Prostate gland (tissue), 2 donors: ENCODE measurements at places on chromosomes 4 and X.

- H3K36me3 ChIP-seq = no peaks in the 10 kb centered on the region
- H3K27me3 ChIP-seq = no peaks in the 10 kb centered on the region
- no peaks in the 10 kb centered on the region for H3K4me1 ChIP-seq
- H3K4me3 ChIP-seq = no peak overlapping the region
- H3K27ac ChIP-seq = no peak overlapping the region
Observed at GRCh38 chr4:105387466-105387865, 86.4 kb downstream of the PPA2 start.

- no peak overlapping the region for H3K4me3 ChIP-seq
- no peaks in the 10 kb centered on the region for H3K27me3 ChIP-seq
- no peaks in the 10 kb centered on the region for H3K4me1 ChIP-seq
- no peak overlapping the region for H3K27ac ChIP-seq
- no peak for DNase-seq
- no peaks in the 10 kb centered on the region for H3K36me3 ChIP-seq
Observed at GRCh38 chr4:25060241-25060962, 29.7 kb upstream of the LGI2 start.

DNA sequence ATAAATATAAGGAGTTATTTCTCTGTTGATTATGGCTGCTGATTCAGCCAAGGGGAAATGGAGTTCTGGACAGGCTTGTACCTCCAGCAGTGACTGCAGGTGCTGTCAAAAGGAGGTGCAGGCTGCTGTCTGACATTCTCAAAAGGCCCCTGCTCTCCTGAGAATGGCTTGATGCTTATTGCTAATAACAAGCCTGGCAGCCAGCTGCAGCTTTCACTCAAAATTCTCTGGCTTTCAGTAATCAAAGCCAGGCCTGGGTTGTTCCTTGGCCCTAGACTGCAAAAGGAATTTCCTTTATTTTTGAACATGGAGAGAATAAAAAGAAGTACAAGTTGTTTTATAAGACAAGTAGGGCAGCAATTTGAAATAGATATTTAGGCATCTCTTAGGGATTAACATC, 575.9 kb downstream of the MID1IP1 start:
- H3K4me3 ChIP-seq = no peak overlapping the region
- H3K27me3 ChIP-seq = no peaks in the 10 kb centered on the region
- no peaks in the 10 kb centered on the region for H3K4me1 ChIP-seq
- DNase-seq = no peak
- H3K36me3 ChIP-seq = no peaks in the 10 kb centered on the region
- no peak overlapping the region for H3K27ac ChIP-seq

DNA sequence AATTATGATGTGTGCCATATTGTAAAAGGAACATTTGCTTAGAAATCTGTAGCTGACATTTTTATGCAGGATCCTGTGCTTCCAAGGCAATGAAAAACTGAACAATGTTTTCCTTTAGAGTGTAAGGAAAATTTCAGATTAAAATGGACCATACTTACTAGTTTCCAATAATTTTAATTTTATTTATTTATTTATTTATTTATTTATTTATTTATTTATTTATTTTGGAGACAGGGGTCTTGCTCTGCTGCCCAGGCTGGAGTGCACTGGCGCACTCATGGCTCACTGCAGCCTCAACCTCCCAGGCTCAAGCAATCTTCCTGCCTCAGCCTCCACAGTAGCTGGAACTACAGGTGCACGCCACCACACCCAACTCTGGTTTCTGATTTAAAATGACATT, 369.8 kb upstream of the HAND2 start:
- H3K4me1 ChIP-seq = no peaks in the 10 kb centered on the region
- no peaks in the 10 kb centered on the region for H3K36me3 ChIP-seq
- no peak overlapping the region for H3K4me3 ChIP-seq
- no peak for DNase-seq

- H3K27ac ChIP-seq = no peak overlapping the region
- H3K27me3 ChIP-seq = no peaks in the 10 kb centered on the region
- no peaks in the 10 kb centered on the region for H3K4me1 ChIP-seq
- DNase-seq = no peak
Observed at GRCh38 chr4:74623041-74623440, 171.3 kb downstream of the BTC start.

DNA sequence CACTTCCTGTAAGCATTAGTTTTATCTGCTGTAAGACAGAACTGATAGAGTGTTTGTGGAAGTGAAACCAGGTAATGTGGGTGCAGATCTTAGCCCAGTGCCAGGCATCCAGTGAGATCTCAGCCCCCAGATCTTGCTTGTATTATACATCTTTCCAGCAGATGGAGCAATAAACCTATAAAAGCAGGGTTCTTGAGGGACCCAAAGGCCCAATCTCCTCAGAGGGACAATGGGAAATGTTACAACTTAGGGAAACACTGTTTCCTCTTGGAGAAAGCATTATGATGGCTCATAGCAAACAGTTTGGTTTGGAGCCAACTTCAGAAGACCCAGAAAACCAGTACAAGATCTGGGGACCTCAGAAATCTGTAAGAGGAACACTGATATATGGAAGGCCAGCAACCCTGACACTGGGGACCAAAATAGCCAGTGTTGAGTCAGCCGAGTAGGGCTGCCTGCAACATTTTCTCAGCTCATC, 206.3 kb downstream of the SLC7A11 start:
- H3K27me3 ChIP-seq = no peaks in the 10 kb centered on the region
- no peak for DNase-seq
- no peak overlapping the region for H3K27ac ChIP-seq
- no peaks in the 10 kb centered on the region for H3K36me3 ChIP-seq
- H3K4me1 ChIP-seq = no peaks in the 10 kb centered on the region

DNA sequence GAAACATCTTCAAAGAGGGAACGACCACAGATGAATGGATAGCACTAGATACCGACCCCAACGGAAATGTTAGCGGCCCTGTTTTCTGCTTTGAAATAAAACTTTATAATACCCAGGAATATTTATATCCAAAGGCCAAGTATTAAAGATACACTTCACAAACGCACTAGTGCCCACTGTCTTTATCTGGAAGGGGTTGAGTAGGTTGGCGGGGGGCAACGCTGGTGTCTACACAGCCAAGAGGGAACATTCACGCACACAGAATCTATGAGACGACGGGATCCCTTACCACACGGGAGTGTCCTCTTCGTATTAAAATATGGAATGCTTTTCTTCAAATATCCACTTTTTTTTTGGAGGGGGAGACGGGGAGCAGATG, 3.3 kb downstream of the HAND2 start:
- DNase-seq = no peak
- H3K36me3 ChIP-seq = no peaks in the 10 kb centered on the region
- H3K4me1 ChIP-seq = peaks cover 4% of the 10 kb centered on the region
- H3K27ac ChIP-seq = no peak overlapping the region
- peaks cover 72% of the 10 kb centered on the region for H3K27me3 ChIP-seq

DNA sequence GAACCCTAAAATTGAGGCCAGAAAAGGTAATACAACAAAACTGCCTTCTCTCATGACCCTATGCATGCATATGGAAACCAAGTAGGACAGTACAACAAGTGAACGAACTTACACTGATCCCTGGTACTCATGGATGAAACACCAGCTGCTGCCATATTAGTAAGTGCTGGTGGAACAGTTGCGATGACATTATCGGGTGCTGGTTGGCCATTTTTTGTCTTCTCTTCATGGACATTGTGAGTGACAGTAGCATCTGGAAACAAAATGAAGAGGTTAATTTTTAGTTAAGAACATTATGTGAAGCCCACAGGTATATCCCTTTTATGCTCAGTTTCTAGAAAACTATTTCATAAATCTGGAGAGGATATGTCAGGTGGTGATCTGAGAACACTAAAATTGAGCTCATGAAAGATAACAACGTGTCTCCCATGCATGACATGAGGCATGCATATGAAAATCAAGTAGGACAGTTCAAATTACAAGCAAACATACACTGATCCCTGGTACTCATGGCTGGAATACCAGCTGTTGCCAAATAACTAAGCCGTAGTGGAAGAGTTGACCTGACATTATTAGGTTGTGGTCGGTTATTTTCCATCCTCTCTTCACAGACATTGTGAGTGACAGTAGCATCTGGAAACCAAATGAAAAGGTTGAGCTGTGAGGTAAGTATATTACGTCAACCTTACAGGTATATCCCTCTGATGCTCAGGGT, 74.2 kb upstream of the CT45A1 start:
- H3K27ac ChIP-seq = no peak overlapping the region
- H3K36me3 ChIP-seq = no peaks in the 10 kb centered on the region
- no peak for DNase-seq
- H3K27me3 ChIP-seq = no peaks in the 10 kb centered on the region
- H3K4me3 ChIP-seq = no peak overlapping the region

DNA sequence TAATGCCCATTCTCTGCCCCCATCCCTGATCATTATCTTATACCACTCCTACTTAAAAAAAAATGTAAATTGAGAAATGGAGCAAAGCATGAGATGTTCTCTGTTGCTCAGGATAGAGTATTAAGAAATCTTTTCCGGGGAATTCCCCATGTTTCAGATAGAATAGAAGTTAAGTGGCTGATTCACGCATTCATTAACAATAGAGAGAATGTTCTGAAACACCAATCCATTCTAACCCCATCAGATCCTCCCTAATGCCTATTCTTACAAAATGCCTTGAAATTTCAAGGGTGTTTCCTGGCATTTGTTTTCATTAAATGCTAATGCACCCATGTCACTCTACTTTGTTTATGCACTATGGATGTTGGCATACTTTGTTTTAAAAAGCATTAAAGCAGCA, 101.1 kb downstream of the AREG start:
- H3K27ac ChIP-seq = no peak overlapping the region
- no peaks in the 10 kb centered on the region for H3K36me3 ChIP-seq
- H3K4me3 ChIP-seq = no peak overlapping the region
- no peak for DNase-seq
- no peaks in the 10 kb centered on the region for H3K27me3 ChIP-seq

DNA sequence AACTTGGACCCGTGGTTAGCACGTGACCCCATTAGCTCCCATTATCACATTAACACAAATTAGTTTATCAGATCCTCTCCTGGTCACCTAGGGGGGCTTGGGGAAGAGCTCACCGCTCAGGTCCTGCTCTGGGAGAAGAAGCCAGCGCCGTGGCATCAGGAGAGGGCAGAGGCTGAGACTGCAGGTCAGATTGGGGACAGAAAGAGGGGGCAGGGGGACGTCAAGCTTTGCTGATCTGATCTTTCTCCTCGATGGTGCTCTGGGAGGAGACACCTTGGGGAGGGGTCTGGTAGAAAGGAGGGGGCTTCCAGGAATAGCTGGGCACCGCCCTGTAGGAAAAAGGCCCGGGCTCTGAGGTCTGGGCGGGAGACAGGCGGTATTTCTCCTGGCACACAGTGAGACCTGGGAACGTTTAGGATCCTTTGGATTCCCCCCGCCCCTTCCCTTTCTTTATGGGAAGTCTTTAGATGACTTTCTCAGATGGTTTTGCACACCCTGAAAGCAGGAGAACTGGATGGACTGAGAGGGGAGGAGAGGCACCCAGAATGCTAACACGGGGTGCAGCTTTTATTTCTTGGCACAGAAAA, 9.1 kb upstream of the ELF4 start:
- H3K27me3 ChIP-seq = no peaks in the 10 kb centered on the region
- DNase-seq = no peak
- no peaks in the 10 kb centered on the region for H3K4me1 ChIP-seq
- no peak overlapping the region for H3K27ac ChIP-seq
- no peaks in the 10 kb centered on the region for H3K36me3 ChIP-seq
- no peak overlapping the region for H3K4me3 ChIP-seq

GRCh38 chrX:5650904-5651303, 577.8 kb downstream of the NLGN4X start:
- no peak for DNase-seq
- no peak overlapping the region for H3K4me3 ChIP-seq
- no peaks in the 10 kb centered on the region for H3K36me3 ChIP-seq
- no peaks in the 10 kb centered on the region for H3K27me3 ChIP-seq
- no peaks in the 10 kb centered on the region for H3K4me1 ChIP-seq

DNA sequence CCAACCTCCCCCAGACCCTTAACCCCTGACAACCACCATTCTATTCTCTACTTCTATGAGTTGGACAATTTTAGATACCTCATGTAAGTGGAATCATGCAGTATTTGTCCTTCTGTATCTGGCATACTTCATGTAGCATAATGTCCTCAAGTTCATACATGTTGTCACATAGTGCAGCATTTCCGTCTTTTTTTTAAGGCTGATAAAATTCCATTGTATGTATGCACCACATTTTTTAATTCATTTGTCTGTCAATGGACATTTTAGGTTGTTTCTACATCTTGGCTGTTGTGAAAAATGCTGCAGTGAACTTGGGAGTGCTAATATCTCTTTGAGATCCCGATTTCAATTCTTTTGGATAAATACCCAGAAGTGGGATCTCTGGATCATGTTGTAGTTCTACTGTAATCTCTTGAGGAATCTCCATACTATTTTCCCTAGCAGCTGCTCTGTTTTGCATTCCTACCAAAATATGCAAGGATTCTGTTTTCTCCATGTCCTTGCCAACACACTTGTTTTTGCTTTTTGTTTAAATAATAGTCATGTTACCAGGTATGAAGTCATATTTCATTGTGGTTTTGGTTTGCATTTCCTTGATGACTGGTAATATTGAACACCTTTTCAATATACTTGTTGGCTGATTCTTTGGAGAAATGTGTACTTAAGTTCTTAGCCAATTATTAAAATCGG, 48.8 kb upstream of the ADAD1 start:
- H3K36me3 ChIP-seq = no peaks in the 10 kb centered on the region
- no peaks in the 10 kb centered on the region for H3K27me3 ChIP-seq
- H3K27ac ChIP-seq = no peak overlapping the region
- DNase-seq = no peak
- no peak overlapping the region for H3K4me3 ChIP-seq

DNA sequence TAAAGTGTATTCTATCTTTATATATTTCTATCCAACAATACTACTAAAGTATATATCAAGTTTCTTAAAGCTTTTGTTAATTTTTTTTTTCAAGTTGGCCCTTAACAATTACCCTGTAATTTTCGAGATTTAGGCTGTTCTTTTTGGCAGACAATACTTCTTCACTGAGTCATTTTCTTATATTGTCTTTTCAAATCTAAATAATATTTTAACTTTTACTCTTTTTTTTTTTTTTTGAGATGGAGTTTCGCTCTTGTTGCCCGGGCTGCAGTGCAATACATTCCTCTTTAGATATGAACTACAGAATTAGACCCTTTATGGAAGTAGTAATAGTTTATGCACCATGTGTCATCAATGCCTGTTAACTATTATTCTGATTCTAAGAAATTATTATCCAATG, 120.7 kb downstream of the GLRA3 start:
- no peaks in the 10 kb centered on the region for H3K4me1 ChIP-seq
- H3K36me3 ChIP-seq = no peaks in the 10 kb centered on the region
- no peak overlapping the region for H3K27ac ChIP-seq
- DNase-seq = no peak
- H3K4me3 ChIP-seq = no peak overlapping the region
- H3K27me3 ChIP-seq = no peaks in the 10 kb centered on the region

GRCh38 chr4:77003400-77003799, 53.8 kb downstream of the SEPTIN11 start:
- H3K36me3 ChIP-seq = no peaks in the 10 kb centered on the region
- no peak overlapping the region for H3K4me3 ChIP-seq
- DNase-seq = no peak
- peaks cover 10% of the 10 kb centered on the region for H3K4me1 ChIP-seq
- no peaks in the 10 kb centered on the region for H3K27me3 ChIP-seq
